KBM-7 (cell line): ENCODE measurements at places on chromosomes 13 and 19.

DNA sequence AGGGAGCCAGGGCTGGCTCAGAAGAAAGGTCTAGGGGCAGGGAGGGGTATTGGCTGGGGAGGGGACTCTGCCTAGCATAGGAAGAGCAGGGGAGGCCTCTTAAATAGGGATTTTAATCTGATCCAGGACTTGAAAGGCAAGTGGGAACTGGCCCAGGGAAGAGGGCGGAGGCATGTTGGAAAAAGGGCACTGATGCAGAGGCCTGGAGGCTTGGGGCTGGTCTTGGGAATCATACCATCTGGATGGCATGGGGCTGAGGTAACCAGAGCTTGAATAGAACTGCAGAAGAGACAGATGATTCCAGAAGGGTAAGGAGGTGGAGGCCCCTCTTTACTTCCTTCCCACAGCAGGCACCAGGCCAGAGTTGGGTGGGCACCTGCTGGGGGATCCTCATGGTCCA is 29.1 kb downstream of the CERS4 start:
- DNase-seq = no peak

DNA sequence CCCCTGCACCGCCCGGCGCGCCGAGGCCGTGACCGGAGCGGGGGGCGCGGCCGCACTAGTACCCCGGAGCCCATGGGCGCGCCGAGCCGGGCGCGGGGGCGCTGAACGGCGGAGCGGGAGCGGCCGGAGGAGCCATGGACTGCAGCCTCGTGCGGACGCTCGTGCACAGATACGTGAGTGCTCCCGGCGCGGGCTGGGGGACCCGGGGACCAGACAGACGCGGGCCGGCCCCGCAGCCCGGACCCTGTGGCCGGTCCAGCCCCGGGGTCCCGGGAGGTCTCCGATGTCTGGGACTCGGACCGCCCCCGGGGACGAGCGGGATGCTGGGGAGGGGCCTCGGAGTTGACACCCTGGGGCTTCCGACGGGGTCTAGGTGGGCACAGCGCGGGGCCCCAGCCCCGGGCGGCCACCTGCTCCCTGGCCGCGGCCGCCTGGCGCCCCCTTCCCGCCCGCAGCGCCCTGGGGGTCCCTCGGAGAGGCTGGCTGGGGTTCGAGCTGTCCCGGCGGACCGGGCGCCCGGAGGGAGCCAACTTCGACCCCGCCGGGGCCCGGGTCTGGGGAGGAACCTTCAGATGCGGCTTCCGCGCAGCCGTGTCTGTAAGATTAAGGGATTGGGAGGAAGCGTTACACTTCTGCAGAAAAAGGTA is 568 bp downstream of the ATP11A start:
- DNase-seq = peak; percentile 34

- no peak for DNase-seq
These were observed at the start of gene TEAD2 for GRCh38 chr19:49362048-49362928. TEAD2 (minus strand) TSS chr19:49362416; CDS start chr19:49360075, 2,341 bp downstream.

DNA sequence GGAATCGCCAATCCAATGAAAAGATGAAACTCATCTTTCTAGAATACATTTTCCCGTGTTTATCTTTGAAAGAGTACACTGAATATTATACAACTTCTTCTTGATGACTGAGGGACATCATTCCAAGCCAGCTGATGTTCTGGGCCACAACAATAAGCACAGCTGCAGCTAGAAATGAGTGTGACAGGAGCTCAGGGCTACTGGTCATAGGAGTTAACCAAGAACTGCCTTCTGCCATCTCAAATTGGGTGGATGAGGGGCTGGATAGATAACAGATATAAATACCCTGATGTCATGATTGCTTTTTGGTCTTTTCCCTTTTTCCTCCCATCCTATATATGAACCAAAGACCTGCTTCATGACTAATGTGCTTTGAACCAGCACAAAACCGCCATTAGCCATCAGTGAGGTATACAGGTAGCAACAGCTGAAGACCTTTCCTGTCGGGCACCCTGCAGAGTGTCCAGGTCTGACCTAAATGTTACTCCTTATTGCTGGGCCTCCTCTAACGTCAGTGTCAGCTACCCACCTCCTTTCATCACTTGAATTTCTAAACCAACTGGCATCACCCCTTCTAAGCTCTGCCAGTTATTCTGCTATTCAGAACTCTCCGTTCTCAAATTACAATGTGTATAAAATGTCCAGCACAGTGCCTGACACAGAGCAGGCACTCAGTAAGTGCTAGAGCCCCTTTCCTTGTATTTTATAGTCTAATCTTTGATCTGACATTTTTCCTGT is 178.2 kb downstream of the ENOX1 start:
- DNase-seq = no peak

- DNase-seq = no peak
These were observed 64.9 kb downstream of the HSPH1 start for GRCh38 chr13:31096654-31097302.

GRCh38 chr19:29259867-29260281 is 46.9 kb upstream of the UQCRFS1 start:
- DNase-seq = no peak

- no peak for DNase-seq
These were observed 459.4 kb upstream of the PCDH20 start for GRCh38 chr13:61874970-61875579.

DNA sequence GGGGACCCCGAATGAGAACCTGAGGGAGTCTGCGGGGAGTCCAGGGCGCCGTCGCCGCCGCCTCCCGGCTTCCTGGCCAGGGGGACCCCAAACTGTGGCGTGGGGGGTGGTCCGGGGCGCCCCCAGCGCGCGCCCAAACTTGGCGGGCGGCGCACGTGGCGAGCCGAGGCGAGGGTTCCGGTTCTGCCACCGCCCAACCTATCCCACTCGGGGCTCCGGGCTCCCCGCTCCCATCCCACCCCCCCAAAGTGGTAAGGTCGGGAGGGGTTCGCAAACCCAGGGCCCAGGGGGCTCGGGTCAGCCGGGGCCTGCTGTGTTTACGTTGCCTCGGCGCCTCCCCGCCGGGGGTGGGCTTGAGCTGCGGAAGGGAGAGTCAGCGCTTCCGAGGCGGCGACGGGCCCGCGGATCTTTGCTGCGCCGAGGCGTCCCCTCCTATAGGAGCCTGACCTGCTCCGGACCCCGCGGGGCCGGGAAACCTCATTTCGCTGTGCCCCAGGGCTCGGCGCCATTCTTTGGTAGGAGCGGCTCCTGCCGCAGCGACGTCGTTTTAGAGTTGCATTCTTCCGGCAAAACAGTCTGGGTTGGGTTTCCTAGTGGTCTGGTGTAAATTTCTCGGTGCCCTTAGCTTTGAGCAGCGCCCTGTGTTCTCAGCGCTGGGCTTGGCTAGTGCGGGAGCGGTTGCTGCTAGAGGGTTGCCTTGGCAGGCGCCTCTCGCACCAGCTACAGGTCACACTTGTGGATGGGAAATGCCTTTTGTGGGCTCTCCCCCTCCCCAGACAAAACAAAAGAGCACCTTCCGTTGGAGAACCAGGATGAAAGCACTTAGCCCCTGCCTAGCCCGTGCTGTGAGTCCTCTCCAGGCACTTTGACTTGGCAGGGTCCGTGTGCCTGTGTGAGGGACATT is 1.2 kb downstream of the DAZAP1 start:
- DNase-seq = peak; percentile 32
